Osteoblast (primary cell): ENCODE measurements at places on chromosomes 11 and 22. TPM values are rescaled to one million over a fixed set of nuclear protein-coding genes. Genes with fewer than 3 reads are reported as not detected.

- no peak overlapping the region for H3K27ac ChIP-seq
- no peaks in the 10 kb centered on the region for H3K36me3 ChIP-seq
- peak; percentile 95 for DNase-seq
Observed at GRCh38 chr22:50696799-50697561, 24.4 kb downstream of the SHANK3 start.

CTSF gene
- 41.3 and 45.6 TPM in 2 replicates for total RNA-seq

NFAM1 gene
- under 0.01 TPM in 2 replicates for total RNA-seq

ACR gene
- total RNA-seq, result 1.4 TPM in 1 of 2 replicates, not detected in the other

DNA sequence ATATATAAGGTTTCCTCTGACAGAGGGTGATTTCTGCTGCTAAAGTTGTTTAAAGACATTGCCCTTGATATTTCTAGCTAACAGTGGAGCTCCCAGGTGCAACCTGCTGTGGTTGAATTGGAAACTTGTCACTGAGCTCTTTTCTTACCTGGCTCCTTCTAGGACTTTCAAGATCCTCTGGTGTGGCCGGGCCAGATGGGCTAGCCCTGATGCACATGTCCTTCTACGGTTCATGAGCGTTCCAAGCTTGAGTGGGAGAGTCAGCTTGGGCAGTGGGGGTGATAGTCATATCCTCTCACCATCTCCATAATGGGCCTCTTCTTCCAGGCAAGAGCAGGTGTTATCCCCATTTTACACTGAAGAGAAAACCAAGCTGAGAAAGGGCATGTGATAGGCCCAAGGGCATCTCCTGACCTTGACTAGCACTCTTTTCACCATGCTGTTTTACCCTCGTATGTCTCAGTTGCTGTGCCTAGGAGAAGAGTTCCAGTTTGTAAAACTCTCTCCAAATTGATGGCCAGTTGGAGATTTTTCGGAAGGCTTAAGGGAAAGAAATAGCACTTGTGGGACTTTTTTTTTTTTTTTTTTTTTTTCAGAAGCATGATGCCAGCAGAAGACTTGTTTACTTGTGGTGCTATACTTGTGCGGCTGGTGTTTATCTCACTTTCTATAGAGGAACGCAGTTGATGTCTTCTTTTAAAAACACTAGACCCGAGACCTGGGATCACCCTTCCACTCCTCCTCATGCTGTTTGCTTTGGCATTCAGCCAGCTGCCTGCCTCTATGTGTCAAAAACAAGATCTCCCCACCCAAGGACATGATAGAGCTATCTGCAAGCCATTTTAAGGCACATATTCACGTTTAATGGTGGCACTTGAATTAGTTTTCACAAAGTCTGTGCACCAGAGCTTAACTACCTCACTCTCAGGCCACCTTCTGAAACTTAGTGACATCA is 32.6 kb downstream of the TEAD1 start:
- peaks cover 30% of the 10 kb centered on the region for H3K4me1 ChIP-seq
- H3K36me3 ChIP-seq, result peaks cover 14% of the 10 kb centered on the region
- no peak overlapping the region for H3K27ac ChIP-seq
- DNase-seq, result no peak
- H3K4me3 ChIP-seq, result no peak overlapping the region
- H3K27me3 ChIP-seq, result no peaks in the 10 kb centered on the region

- no peak overlapping the region for H3K4me3 ChIP-seq
- H3K36me3 ChIP-seq, result no peaks in the 10 kb centered on the region
- H3K27ac ChIP-seq, result no peak overlapping the region
- no peak for DNase-seq
- no peaks in the 10 kb centered on the region for H3K4me1 ChIP-seq
- no peaks in the 10 kb centered on the region for H3K27me3 ChIP-seq
Observed at GRCh38 chr22:49188091-49188490, 639.6 kb downstream of the BRD1 start.

DNA sequence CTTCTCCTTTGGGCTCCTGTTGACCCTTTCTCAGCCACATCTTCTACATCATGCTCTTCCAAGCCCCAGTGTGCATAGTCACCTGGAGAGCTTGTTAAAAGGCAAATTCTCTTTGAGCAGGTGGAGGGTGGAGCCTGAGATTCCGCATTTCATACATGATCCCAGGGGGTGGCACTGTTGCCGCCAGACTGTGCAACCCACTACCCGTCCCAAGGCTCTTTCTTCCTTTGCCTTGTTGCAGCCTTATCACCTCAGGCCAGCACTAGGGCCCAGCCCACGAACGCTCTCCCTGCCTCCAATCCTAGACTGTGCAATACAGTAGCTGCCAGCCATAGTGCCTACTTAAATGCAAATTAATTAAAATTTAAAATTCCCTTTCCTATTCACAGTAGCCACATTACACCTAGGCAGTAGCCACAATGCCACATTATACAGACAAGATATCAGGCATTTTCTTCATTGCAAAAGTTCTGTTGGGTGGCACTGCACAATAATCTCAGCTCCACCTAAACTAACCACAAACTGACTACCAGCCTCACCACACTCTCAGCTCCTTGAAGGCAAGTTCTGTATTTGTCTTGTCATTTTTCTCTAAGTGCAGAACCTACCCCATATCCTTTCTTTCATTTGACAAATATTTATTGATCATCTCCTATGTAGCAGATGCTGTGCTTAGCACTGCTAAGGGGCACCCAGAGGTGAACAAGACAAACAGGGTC is 4.6 kb upstream of the KCNJ5 start:
- H3K4me1 ChIP-seq, result peaks cover 7% of the 10 kb centered on the region
- H3K27ac ChIP-seq, result no peak overlapping the region
- DNase-seq, result peak; percentile 67
- H3K4me3 ChIP-seq, result no peak overlapping the region

DNA sequence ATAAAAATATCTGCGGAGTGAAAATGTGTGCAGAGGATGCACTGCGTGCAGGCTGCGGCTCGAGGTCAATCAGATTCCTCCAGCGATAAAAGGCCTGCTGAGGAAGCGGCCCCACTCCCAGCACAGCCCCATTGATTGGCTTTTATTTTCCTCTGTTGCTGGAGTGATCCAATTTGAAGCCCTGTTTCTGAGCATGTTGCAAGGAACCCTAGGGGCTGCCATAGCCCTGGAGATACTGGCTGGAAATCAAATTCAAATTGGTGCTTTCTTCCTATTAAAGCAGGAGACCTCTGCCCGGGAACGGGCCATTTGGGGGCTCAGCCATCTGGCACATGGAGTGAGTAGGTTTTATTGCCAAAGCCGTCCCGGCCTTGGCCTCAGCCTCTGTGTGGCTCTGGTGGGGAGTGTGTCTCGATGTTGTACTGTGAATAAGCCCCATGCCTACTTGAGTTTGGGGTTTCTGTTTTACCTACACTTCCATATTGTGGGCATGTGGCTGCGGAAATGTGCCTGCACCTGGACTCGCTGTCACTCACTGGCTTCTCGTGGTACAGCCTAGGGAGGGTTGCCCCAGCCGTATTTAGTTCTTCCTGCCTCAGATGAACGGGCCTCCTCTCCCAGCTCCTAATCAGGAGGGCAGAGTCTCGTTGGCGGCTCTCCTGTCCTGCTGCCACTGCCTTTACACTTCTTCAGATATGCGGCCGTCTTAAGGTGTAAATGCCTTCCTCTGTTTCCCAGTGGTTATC is 25.6 kb downstream of the PARVB start:
- no peak overlapping the region for H3K4me3 ChIP-seq
- H3K36me3 ChIP-seq, result peaks cover 3% of the 10 kb centered on the region
- no peak overlapping the region for H3K27ac ChIP-seq
- H3K4me1 ChIP-seq, result peaks cover 6% of the 10 kb centered on the region

GRCh38 chr11:83057721-83058120 is 14.0 kb downstream of the RAB30 start:
- no peak for DNase-seq
- no peaks in the 10 kb centered on the region for H3K27me3 ChIP-seq

DNA sequence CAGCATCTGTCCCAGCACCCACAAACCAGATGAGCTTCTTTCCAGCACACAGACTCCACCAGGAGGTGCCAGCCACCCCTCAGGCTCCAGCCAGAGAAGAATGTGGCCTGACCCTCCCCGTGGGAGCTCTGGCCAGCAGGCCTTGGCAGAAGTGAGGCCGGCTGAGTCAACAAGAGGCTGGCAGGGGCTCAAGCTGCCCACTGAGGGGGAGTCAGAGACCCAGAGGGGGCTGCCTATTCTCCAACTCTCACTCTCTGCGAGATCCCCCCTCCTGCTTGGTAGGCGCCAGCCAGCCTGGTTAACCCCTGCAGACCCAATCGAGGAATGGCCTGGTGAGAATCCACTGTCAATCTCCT is 10.6 kb upstream of the CDC42EP1 start:
- H3K36me3 ChIP-seq, result no peaks in the 10 kb centered on the region
- no peak overlapping the region for H3K4me3 ChIP-seq
- H3K27ac ChIP-seq, result no peak overlapping the region
- H3K27me3 ChIP-seq, result no peaks in the 10 kb centered on the region
- peaks cover 45% of the 10 kb centered on the region for H3K4me1 ChIP-seq

- H3K27me3 ChIP-seq, result peaks cover 10% of the 10 kb centered on the region
- peaks cover 32% of the 10 kb centered on the region for H3K4me1 ChIP-seq
Observed at GRCh38 chr22:38927033-38927781, 30.2 kb upstream of the APOBEC3A start.

GRCh38 chr22:33095661-33096060 is 37.5 kb upstream of the SYN3 start:
- no peak overlapping the region for H3K27ac ChIP-seq
- no peak overlapping the region for H3K4me3 ChIP-seq
- no peaks in the 10 kb centered on the region for H3K36me3 ChIP-seq
- H3K4me1 ChIP-seq, result no peaks in the 10 kb centered on the region
- no peaks in the 10 kb centered on the region for H3K27me3 ChIP-seq
- no peak for DNase-seq

DNA sequence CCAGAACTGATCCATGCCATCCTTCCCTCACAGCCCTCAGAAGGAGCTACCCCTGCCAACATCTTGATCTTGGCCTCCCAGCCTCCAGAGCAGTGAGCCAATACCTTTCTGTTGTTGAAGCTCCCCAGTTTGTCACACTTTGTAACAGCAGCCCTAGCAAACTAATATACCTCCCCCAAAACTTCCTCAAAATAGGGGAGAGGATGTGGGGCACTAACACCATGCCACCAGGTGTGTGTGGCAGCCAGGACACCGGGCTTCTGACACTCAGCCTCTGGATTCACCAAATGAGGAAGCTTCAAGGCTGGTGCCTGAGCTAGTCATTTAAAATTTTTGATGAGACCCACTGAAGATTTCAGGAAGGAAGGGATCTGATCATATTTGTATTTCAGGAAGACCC is 84.9 kb downstream of the CSNK2A3 start:
- no peaks in the 10 kb centered on the region for H3K36me3 ChIP-seq
- DNase-seq, result peak; percentile 67
- no peak overlapping the region for H3K4me3 ChIP-seq
- H3K27ac ChIP-seq, result no peak overlapping the region
- no peaks in the 10 kb centered on the region for H3K4me1 ChIP-seq

GRCh38 chr11:7903940-7904339 is 27.1 kb downstream of the OR10A6 start:
- H3K4me3 ChIP-seq, result no peak overlapping the region
- no peaks in the 10 kb centered on the region for H3K27me3 ChIP-seq
- no peak for DNase-seq
- no peaks in the 10 kb centered on the region for H3K36me3 ChIP-seq
- no peak overlapping the region for H3K27ac ChIP-seq

DNA sequence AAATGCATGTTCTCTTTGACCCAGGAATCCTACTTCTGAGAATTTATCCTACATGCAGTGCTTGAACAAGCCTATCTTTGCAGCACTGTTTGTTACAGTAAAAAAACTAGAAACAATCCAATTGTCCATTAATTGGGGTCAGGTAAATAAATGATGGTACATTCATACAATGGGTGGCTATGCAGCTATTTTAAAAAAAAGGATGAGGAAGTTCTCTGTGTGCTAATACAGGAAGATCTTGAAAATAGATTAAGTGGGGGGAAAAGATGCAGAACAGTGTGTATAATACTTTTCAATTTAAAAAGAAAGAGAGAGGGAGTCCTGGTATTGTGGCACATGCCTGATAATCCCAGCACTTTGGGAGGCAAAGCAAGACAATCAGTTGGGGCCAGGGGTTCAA is 9.5 kb upstream of the CREB3L1 start:
- no peaks in the 10 kb centered on the region for H3K36me3 ChIP-seq
- H3K4me3 ChIP-seq, result no peak overlapping the region
- H3K4me1 ChIP-seq, result peaks cover 12% of the 10 kb centered on the region
- no peak for DNase-seq
- peaks cover 3% of the 10 kb centered on the region for H3K27me3 ChIP-seq

DNA sequence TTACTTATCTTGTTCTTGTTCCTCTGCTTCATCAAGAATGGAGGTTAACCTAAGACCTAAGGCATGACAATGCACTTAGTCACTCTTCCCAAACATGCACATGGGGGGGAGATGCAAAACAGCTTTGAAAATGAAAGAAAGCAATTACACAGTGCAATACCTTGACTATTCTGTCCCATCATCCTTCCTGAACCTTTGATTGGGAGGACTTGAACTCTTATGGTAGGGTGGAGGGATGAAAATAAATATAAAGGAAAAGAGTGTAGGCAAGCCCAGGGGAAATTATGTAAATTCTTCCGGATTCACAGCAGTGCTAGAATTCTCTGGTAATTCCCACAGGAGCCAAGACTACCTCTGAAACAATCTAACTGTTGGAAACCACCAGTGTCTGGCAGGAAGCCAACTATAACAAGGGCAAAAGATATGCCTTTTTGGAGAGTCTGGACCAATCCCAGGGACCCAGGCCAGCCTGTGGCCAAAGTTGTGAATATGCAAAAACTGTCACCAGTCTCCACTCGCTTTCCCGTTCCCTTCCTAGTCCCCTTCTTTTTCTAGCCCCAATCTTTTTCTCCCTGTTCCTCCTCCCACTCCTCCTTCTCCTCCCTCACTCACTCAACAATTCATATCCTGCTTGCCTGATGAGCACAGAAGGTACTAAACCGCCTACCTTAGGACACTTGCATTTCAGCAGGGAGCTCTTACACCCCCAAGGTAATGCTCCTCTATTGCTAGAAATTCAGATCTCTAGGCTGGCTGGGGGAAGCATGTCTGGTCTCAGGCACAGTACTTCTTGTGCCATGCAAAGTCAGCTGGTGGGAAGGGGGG is 2.5 kb upstream of the RCN1 start:
- H3K4me1 ChIP-seq, result peaks cover 40% of the 10 kb centered on the region
- H3K4me3 ChIP-seq, result peak overlapping the region; percentile 20
- DNase-seq, result peak; percentile 91
- no peaks in the 10 kb centered on the region for H3K27me3 ChIP-seq
- peak overlapping the region; percentile 78 for H3K27ac ChIP-seq

DNA sequence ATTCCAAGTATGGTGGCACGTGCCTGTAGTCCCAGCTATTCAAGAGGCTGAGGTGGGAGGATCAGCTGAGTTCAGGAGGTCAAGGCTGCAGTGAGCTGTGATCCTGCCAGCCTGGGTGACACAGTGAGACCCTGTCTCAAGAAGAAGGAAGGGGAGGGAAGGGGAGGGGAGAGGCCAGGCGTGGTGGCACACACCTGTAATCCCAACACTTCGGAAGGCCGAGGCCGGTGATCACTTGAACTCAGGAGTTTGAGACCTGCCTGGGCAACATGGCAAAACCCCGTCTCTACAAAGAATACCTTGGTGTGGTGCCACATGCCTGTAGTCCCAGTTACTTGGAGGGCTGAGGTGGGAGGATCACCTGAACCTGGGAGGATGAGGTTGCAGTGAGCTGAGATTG is 145.7 kb downstream of the SHANK2 start:
- H3K27me3 ChIP-seq, result peaks cover 4% of the 10 kb centered on the region
- H3K4me1 ChIP-seq, result peaks cover 7% of the 10 kb centered on the region
- DNase-seq, result no peak
- H3K4me3 ChIP-seq, result no peak overlapping the region
- no peak overlapping the region for H3K27ac ChIP-seq

GRCh38 chr11:267491-267994 is 10.7 kb upstream of the NLRP6 start:
- peak; percentile 68 for DNase-seq
- H3K27ac ChIP-seq, result no peak overlapping the region
- H3K4me1 ChIP-seq, result no peaks in the 10 kb centered on the region
- H3K4me3 ChIP-seq, result no peak overlapping the region
- H3K36me3 ChIP-seq, result no peaks in the 10 kb centered on the region
- peaks cover 10% of the 10 kb centered on the region for H3K27me3 ChIP-seq
